ENCODE measurements at places on chromosomes 3 and 15.

- DNase-seq = no peak
These were observed 86.2 kb downstream of the MITF start for GRCh38 chr3:69825446-69825845.

DNA sequence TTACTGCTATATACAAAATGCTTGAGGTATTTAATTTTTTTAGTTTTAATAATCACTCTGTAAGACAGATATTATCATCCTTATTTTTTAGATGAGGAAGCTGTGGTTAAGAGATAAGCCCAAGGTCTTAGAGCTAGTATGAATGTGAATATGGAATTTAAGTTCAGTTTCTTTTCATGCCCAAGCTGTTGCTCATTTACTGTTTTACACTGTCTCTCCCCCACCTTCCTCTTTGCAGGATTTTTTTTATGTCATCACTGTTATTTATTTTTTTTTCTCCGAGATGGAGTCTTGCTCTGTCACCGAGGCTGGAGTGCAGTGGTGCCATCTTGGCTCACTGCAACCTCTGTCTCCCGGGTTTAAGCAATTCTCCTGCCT is 22.5 kb downstream of the MAP2K5 start:
- DNase-seq = peak; percentile 4

- DNase-seq = no peak
These were observed 152.5 kb upstream of the NPHP3 start for GRCh38 chr3:132874701-132875100.

- DNase-seq = no peak
These were observed 786.6 kb upstream of the DPPA4 start for GRCh38 chr3:110123946-110124345.

DNA sequence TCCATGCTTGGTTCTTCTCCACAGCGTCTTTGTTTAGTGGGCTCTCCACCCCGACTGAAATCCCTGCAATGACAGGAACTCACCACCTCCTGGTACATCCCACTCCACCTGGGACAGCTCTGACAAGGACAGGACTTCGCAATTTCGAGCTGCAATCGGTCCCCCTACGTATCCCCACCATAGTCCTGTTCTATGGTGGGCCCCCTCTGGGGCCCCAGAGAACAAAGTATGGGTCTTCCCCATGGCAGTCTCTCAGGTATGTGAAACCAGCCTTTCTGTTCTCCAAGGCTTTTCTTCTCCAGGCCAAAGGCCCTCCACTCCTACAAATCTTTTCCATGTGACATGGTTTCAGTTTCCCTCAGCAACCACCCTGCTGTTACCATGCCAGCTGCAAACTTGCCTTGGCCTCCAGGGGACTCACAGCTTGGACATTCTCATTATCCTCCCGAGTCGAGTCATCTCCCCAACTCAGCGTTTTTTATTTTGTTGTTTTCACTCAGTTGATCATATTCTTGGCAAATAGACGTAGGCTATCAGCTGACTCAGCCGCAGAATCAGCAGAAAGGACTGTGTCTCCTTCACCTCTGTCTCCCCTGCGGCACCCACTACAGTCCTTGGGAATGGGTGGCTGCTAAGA is 233.3 kb downstream of the OPA1 start:
- DNase-seq = peak; percentile 68

DNA sequence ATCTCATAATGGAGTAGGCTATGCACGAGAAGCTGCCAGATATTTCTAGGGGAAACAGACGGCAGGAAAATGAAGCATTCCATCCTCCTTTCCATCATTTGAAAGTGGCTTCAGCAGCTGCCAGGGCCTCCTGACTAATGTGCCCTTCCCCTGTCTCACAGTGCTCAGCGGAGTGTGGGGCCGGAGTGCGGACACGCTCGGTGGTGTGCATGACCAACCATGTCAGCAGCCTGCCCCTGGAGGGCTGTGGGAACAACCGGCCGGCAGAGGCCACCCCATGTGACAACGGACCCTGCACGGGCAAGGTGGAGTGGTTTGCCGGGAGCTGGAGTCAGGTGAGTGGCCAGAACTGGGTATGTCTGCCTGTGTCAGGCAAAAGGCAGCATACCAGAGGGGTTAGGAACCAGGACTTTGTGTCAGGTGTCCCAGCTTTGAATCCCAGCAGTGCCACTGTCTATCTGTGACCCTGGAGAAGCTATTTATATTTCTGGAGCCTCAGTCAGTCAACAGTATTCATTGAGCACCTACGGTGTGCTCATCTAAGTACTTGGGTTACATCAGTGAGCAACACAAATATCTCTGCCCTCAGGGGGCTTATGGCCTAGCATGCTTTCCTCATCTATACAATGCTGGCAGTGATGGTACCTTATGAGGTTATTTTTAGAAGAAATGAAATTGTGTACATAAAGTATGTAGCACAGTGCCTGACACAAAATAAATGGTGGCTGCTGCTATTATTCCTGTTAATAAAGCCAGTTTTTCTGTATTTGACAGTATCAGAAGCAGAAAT is 52.4 kb upstream of the NR2E3 start:
- no peak for DNase-seq

DNA sequence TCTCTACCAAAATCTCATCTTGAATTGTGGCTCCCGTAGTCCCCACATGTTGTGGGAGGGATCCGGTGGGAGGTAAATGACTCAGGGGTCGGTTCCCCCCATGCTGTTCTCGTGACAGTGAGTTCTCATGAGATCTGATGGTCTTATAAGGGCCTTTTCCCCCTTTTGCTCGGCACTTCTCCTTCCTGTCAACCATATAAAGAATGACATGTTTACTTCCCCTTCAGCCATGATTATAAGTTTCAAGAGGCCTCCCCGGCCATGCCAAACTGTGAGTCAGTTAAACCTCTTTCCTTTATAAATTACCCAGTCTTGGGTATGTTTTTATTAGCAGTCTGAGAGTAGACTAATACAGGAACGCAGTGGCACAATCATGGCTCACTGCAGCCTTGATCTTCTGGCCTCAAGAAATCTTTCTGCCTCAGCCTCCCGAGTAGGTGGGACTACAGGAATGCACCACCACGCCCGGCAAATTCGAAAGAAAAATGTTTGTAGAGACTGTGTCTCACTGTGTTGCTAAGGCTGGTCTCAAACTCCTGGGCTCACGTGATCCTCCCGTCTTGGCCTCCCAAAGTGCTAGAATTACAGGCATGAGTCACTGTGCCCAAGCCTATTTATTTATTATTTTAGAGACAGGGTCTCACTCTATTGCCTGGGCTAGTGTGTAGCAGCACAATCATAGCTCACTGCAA is 101.0 kb downstream of the ATP10A start:
- no peak for DNase-seq

- peak; percentile 87 for DNase-seq
These were observed 95.2 kb upstream of the UBE2E1 start for GRCh38 chr3:23710555-23710954.

DNA sequence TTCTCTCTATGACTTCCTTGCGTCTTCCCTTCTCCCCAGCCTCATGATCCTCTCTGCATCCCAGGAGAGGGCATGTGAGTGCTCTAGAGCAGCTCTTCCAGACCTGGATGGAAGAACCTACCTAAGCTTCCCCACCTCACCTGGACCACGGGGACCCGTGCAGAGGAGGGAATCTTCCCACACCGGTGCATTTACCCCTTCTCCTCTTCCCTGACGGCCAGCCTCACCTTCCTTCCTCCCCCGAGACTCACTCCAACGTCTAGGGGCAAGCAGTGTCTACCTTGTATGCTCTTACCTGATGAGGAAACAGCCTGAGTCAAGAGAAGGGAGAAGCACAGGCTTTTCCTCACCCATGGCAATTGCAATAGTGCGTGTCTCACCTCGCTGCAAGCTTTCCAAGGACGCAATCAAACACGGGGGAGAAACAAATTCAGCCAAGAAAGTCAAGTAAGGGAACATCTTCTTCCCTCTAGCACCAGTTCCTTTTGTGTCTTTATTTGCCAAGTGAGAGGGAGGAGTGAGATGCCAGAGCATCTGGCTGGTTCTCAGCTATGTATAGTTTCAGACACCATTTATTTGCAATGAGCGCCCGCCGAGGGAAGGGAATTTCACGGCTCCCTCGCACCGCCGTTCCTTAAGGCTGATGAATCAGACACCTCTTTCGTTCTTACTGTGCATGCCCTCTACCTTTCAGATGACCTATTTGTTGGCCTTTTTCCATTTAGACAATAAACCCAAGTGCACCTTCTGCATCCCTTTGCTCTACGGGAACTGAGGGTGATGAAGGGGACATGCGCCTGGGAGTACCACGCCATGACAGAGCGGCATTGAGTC is 1.8 kb upstream of the CCR9 start:
- no peak for DNase-seq

DNA sequence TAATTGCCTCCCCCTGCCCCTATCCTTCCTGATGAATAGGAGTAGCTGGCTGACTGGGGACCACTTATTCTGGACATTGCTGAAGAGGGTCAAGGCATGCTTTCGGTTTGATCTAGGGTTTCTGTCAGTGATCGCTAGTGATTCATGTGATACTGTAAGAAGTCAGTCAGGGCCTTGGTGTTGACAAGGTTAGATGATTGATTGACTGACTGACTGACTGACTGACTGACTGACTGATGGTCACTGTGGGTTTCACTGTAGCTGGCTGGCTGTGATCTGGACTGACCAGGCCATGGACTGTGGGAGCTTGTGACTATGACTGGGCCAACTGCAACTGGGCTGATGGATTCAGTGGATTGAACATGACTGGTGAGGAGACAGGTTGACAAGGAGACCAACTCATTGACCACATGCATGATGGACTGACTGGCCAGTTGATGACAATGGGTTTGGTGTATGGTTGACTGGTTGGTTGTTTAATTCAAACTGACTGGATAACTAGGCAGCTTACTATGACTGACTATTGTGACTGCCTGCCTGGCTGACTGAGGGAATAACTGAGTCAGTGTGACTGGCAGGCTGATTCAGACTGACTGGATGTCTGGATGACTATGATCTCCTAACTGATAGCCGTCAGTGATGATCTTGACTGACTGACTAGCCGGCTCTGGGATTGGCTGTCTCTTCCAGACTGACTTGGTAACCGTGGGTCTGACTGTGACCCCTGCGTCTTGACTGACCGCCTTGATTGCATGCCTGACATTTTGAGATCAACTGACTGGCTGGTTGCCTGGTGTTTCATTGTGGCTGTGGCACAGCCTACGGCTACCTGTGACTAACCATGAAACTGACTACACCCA is 509.9 kb downstream of the SHQ1 start:
- no peak for DNase-seq

DNA sequence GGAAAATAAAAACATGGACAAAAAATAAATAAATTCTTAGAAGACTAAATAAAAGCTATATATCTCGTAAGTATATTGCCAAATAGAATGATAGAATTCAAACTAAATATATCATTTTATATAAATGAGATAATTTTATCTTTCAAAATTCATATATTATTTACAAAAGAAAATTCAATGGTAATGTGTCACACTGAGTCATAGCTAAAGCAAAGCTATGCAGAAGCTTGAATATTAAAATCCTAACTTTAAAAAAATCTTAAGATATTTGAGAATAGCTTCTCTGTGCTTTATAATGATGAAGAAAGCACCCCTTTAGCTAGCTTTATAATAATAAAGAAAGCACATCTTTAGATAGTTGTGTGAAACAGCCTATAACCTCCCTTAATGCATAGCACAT is 1010.8 kb downstream of the OTOL1 start:
- no peak for DNase-seq

- DNase-seq = no peak
These were observed 16.9 kb downstream of the APOD start for GRCh38 chr3:195566797-195567196.

DNA sequence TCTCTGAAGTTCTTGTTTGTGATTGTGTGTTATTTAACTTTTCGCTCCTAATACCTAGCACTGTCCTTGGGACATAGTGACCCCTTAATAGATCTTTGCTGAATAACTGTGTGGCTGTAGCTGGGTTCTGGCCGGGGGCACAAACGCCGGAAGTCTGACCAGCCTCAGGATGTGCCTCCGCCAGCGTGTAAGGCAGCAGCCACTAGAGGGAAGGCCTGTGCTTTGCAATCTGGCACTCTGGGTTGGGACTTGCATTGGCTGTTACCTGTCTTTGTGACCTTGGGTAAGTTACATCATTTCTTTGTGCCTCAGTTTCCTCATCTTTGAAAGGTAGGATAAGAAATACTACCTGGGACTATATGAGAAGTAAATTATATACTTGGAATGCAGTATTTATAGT is 158.7 kb downstream of the GHSR start:
- no peak for DNase-seq

DNA sequence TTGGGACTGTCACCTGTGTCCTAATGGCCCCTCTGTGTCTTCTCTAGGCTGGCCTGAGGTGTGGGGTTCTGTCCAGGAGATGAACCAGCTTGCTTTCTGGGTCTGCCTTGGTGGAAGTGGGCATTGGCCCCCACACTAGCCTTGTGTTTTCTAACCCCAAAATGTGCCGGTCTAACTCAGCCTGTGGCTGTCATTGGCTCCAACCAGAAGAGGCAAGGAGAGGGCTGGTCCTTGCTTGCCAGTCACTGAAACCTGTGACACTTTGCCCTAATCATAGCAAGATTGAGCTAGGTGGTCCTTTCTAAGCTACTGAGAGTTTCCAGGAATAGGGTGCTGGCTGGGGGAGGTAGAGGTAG is 2.2 kb downstream of the C15orf39 start:
- no peak for DNase-seq

DNA sequence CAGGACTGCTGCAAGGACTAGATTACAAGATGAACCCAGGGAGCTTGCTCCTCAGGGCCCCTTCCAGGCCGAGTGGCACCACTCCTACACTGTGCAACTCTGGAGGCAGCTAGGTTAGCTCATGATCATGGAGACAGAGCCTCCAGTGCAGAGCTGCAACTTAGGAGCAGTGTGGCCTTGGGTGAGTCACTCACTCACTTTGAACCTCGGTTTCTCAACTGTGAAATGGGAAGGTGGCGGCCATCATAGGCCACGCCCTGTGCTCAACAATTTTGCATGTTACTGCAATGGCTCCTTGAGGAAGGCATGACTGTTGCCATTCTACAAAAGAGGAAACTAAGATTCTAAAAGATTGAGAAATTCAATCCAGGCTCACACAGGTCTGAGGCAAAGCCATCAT is 11.2 kb upstream of the CXCR6 start:
- DNase-seq = no peak

- DNase-seq = peak; percentile 39
These were observed 97.7 kb downstream of the RPL39L start for GRCh38 chr3:187041362-187042307.

GRCh38 chr3:138712086-138712485 is 103.5 kb downstream of the FAIM start:
- DNase-seq = no peak
